ENCODE measurements at places on chromosomes 2 and 18. TPM values are rescaled to one million over a fixed set of nuclear protein-coding genes. Genes with fewer than 3 reads are reported as not detected.

C2orf81 gene
- 2.1 TPM for total RNA-seq

FEV gene
- not detected for total RNA-seq

DNA sequence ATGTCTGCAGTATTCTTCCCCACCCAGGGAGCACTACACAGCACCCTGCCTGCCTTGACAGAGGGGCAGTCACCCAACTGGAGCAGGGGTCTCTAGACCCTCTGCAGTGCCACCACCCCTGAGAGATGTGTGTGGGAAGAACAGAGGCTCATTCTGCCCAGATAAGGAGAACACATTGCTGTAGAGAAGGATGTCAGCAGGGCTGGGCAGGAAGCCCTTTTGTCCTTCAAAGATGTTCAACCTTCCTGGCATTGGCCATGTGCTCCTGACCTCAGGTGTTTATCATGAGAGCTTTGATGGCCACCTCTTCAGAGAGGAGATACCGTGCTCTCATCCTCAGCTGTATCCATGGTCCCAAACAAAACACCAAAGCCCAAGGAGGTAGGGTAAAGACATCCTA is 4.6 kb upstream of the TEX51 start:
- no peak overlapping the region for H3K27ac ChIP-seq
- H3K4me3 ChIP-seq, result no peak overlapping the region
- H3K4me1 ChIP-seq, result no peaks in the 10 kb centered on the region
- no peaks in the 10 kb centered on the region for H3K27me3 ChIP-seq
- no peaks in the 10 kb centered on the region for H3K36me3 ChIP-seq
- no peak for DNase-seq

DNA sequence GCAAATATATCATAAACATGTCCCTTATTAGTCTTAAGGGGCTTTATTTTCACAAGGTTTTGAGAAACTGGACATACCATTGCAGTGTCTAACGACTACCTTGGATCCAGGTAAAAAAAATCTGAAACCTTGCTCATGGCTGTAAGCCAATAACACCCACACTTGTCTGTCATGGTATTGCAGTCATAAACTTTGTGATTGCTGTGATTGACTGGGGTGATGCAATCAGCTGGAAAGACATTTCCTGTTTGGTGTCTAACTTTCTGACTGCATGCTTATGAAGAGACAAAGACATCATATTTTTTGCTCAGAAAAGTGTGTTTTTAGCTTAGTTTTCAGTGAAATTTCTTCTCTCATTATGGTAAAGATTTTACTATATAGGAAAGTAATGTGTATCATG is 635.0 kb downstream of the TSN start:
- DNase-seq, result no peak
- H3K27ac ChIP-seq, result no peak overlapping the region
- no peak overlapping the region for H3K4me3 ChIP-seq
- no peaks in the 10 kb centered on the region for H3K27me3 ChIP-seq
- no peaks in the 10 kb centered on the region for H3K4me1 ChIP-seq

DNA sequence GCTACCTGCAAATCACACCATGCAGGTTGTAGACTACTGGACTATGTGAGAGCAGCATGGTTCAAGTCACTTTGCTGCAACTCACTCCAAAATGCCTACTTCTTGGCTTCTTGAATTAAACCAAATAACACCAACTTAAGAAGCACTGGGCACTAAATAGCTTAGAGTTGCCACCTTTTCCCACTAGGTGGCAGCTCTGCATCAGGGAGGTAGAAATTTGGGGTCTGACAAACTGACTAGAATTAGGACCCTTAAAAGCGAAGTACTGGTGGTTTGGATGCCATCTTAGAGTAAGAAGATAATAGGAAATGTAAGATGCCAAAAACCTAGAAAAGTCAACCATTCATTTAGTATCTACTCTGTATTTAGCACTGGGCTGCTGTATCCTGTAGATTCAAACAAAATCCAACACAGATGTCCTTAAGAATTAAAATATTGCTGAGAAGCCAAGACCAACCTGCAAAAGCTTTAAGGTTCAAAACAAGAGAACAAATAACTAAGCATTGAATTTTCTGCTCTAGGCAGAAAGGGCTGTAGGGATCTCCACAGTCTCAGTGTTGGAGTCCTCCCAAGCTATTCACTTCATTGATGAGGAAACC is 65.5 kb downstream of the CCBE1 start:
- no peak for DNase-seq
- H3K4me3 ChIP-seq, result no peak overlapping the region
- no peaks in the 10 kb centered on the region for H3K27me3 ChIP-seq

- no peak overlapping the region for H3K4me3 ChIP-seq
- H3K27me3 ChIP-seq, result no peaks in the 10 kb centered on the region
- no peak for DNase-seq
- H3K4me1 ChIP-seq, result no peaks in the 10 kb centered on the region
Observed at GRCh38 chr2:122081751-122082150, 326.3 kb downstream of the TSN start.

GRCh38 chr18:33210575-33211189 is 229.8 kb downstream of the CCDC178 start:
- H3K27me3 ChIP-seq, result no peaks in the 10 kb centered on the region
- H3K36me3 ChIP-seq, result no peaks in the 10 kb centered on the region
- no peak overlapping the region for H3K27ac ChIP-seq
- no peak overlapping the region for H3K4me3 ChIP-seq

DNA sequence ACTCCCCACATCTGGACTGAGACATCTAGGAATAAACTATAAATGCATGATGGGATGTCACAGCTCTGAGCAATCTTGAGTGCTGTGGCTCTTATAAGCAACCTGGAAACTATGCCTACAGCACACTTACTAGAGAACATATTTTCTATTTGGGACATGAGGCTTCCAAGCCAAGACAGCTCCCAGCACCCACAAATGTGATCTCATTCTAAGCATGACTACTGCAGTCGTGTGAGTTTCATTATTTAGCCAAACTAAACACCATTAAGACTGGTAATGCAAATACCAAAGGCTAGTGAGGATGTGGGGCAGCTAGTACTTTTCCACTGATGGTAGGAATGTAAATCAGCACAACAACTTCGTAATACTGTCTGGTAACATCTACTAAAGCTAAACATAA is 72.5 kb downstream of the RTTN start:
- H3K27ac ChIP-seq, result no peak overlapping the region
- no peak overlapping the region for H3K4me3 ChIP-seq
- H3K36me3 ChIP-seq, result peaks cover 6% of the 10 kb centered on the region

GRCh38 chr2:118225666-118226065 is 137.4 kb downstream of the INSIG2 start:
- no peaks in the 10 kb centered on the region for H3K4me1 ChIP-seq
- H3K27me3 ChIP-seq, result peaks cover 57% of the 10 kb centered on the region
- H3K36me3 ChIP-seq, result no peaks in the 10 kb centered on the region
- no peak for DNase-seq
- H3K27ac ChIP-seq, result no peak overlapping the region
- H3K4me3 ChIP-seq, result no peak overlapping the region
